ENCODE measurements at places on chromosomes 1 and 21.

DNA sequence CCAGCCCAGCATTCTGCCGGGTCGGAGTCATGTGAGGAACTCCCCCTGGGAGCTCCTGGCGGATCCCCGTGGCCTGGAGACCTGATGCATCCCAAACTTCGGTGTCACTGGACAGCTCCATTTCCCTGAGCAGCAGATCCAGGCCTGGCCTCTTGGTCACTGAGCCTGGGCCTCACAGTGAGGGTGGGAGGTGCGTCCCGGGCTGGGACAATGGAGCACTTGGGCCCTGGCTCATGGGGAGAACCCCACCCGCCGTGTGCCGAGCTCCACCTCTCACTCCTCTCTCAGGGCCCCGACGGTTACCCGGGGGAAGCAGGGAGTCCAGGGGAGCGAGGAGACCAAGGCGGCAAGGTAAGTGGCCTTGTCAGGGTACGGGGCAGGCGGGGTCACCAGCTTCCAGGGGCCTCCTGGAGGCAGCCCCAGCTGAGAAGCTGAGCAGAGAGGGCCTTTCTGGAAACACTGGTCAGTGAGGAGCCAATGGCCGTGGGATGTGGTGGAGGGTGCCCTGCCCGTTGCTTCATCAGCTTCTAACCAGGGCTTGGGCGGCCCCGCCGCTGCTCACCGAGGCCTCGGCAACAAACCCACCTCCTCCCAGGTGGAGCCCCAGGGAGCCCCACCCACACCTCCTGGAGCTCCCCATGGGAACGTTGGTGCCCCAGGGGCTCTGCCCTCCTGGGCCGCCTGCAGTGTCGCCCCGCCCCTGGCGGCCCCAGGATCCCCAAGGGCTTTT, 19.8 kb downstream of the COL6A2 start:
- DNase-seq: no peak

GRCh38 chr21:25827513-25827912, 92.7 kb downstream of the GABPA start:
- DNase-seq: no peak

GRCh38 chr1:41773144-41773591, 145.6 kb downstream of the HIVEP3 start:
- DNase-seq: no peak

- DNase-seq: no peak
Observed at GRCh38 chr21:39840373-39841097, 26.7 kb upstream of the PCP4 start.

- no peak for DNase-seq
Observed at GRCh38 chr1:35567947-35568558, 5.1 kb upstream of the TFAP2E start.

- no peak for DNase-seq
Observed at GRCh38 chr1:94396356-94397010, 21.7 kb upstream of the ABCD3 start.

DNA sequence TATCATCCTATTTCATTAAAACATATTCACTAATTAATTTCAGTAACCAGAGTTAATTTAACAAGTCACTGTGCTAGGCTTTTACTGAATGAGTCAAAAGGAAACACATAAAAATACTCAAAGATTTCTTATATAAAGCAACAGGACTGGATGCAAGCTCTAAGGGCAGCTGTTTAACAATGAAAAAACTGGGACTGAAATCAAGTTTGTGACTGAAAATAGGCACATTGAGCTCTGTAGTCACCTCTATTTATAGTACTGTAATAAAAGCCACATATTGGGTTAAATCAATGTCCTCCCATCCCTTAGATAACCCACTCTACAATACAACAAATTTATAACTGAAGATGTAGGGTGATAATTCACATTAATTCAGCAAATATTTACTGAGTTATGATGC, 52.4 kb downstream of the SMYD3 start:
- DNase-seq: no peak
